ENCODE measurements at places on chromosomes 13 and 19.

DNA sequence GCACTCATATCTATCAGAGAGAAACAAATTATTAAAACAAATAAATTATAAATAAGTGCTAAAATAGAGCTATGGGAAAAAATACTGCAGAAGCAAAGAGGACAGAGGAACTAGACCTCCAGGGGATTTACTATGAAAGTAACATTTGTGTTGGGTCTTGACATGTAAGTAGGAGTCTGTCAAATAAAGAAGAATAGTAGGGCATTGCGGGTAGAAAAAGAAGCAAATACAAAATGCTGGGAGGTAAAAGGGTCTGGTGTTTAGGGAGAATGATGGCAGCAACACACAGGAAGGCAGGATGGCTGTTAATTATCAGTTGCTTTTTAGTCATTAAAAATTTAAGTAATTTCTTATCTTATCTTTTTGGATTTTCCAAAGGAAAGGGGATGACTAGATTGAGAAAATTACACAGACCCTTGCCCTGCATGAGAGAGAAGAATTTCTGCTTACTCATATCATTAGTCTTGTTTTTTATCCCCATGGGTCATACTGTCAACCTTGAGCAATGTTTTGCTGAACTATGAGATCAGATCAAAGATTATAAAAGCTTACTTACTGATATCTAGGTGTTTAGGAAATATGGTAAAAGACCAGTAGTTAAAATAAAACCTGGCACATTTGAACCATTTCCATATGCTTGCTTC, 472.7 kb downstream of the DIAPH3 start:
- no peak for DNase-seq

- peak; percentile 73 for DNase-seq
Observed at GRCh38 chr13:93505104-93505952, 278.7 kb downstream of the GPC6 start.

DNA sequence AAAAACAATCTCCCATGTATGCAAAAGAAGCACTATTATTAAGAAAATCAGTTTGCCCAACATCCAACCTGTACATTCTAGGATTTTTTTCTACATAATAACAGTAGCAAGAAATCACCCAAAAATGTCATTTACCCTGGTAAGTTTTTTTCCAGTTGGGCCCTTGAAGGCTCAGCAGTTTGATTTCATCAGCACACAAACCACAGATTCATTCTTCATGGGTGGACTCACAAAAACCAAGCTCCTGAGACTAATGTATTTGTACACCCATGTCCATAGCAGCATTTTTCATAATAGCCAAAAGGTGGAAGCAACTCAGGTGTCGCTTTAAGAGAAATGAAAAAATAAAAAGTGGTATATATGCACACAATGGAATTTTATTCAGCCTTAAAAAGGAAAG, 210.1 kb downstream of the TBC1D4 start:
- no peak for DNase-seq

- DNase-seq = no peak
Observed at GRCh38 chr13:91291078-91291477, 56.4 kb upstream of the MIR17HG start.
